ENCODE measurements at places on chromosomes 6 and 20.

- DNase-seq = no peak
These were observed 5.4 kb downstream of the FBXL4 start for GRCh38 chr6:98942263-98942803.

- DNase-seq = no peak
These were observed 8.9 kb upstream of the TCF15 start for GRCh38 chr20:618980-619379.

GRCh38 chr20:2314759-2315439 lies 19.1 kb downstream of the TGM3 start:
- DNase-seq = no peak

- DNase-seq = no peak
These were observed 598 bp downstream of the FABP7 start for GRCh38 chr6:122780114-122780513.

All from activated CD4-positive, alpha-beta T cell treated with anti-CD3 and anti-CD28 coated beads, Interleukin-2, Interleukin-6, amounts not matched to agents 100 ng/mL and 50 ng/mL, durations not matched to agents 16 hours and 8 hours (primary cell).